ENCODE measurements at places on chromosomes 5 and 9.

DNA sequence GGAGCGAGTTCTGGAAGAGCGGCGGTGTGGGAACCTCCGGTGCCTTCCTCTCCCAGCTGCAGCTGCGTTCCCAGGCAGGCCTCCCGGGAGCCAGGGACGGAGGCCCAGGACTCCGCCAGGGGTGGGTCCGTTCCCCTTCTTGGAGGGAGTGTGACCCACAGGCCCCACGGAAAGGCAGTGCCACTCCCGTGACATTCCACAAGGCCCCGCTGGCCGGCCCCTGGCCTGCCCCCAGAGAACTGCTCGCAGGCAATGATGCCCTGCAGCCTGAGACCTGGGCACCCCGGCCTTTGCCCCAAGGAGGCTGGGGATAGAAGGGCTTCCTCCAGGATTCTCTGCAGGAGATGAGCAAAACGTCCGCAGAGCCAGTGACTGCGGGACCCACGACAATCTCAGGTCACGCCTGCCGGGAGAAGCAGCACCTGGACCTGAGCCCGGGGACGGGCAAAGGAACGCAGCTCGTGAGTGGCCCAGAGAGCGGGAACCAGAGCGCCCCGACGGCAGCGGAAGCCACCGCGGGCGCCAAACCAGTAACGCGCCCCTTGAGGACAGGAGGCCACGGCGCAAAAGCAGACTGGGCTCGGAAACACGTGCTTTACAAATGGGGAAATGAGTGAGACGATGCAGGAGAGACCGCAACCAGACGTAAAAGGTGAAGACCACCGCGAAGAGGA, 9.3 kb downstream of the OBP2B start:
- peak; percentile 67 for DNase-seq

DNA sequence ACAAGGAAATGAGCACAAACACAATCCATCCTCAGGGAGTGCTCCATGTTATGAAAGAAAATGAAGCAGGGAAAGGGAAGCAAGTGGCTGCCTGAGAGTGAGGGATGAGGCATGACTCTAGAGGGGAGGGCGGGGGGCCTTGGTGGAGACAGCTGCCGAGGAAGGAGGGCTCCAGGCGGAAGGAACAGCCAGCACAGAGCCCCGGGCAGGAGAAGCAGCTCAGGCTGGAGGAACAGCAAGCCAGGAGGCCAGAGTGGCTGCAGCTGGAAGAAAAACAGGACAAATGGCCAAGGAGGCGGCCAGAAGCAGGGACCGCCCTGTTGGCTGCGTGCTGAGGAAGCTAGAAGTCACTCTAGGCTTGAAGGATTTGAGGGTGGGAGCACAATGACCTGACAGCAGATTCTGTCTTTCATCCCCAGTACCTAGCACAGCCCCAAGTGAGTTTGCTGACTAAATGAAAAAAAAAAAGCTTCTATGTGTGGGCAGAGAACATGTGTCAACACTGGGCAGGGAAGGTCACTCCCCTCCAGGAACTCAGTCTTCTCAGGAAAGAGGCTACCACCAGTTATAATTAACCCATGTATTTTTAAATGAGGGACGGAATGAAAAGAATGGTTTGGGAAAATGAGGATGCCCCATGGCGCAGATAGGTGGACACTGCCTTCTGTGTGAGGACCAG, 142.8 kb downstream of the DCP2 start:
- DNase-seq: no peak

GRCh38 chr5:172377856-172378255, 76.5 kb downstream of the SH3PXD2B start:
- DNase-seq: no peak

GRCh38 chr9:121837113-121837961, 185.9 kb downstream of the DAB2IP start:
- no peak for DNase-seq

GRCh38 chr9:89358985-89359384, 40.7 kb downstream of the SECISBP2 start:
- no peak for DNase-seq

- DNase-seq: no peak
Observed at GRCh38 chr9:86282979-86283535, 719 bp upstream of the ISCA1 start.

GRCh38 chr5:10192309-10192708, 57.4 kb downstream of the ATPSCKMT start:
- no peak for DNase-seq

All from activated CD4-positive, alpha-beta T cell treated with anti-CD3 and anti-CD28 coated beads for 48 hours (primary cell).